Epithelial cell of alveolus of lung (primary cell): ENCODE measurements at places on chromosomes 7 and 10. TPM values are rescaled to one million over a fixed set of nuclear protein-coding genes. Genes with fewer than 3 reads are reported as not detected.

The GATA3 gene
- 0.08 and 0.26 TPM in 2 replicates for total RNA-seq

The PLAU gene
- 156 and 449 TPM in 2 replicates for total RNA-seq

The CPVL gene
- 1.7 TPM in 1 of 2 replicates, not detected in the other for total RNA-seq

The FAM20C gene
- 130 and 178 TPM in 2 replicates for total RNA-seq

The C10orf62 gene
- total RNA-seq: not detected in 2 replicates

The PON3 gene
- total RNA-seq: 0.13 TPM in 1 of 2 replicates, not detected in the other

The NPFFR1 gene
- not detected in 2 replicates for total RNA-seq

The CYP2C19 gene
- total RNA-seq: not detected in 2 replicates

The MPP7 gene
- 1.3 TPM in 1 of 2 replicates, not detected in the other for total RNA-seq

The PTPRN2 gene
- 0.78 and 2.7 TPM in 2 replicates for total RNA-seq

The GRID1 gene
- total RNA-seq: under 0.01 and 0.16 TPM in 2 replicates

The ABHD11 gene
- total RNA-seq: 9.3 and 19.0 TPM in 2 replicates

The SOSTDC1 gene
- total RNA-seq: 0.39 and 1.1 TPM in 2 replicates

The UNCX gene
- total RNA-seq: not detected in 2 replicates

The ZNF485 gene
- total RNA-seq: 1.3 and 3.1 TPM in 2 replicates

The CHAT gene
- total RNA-seq: not detected in 2 replicates

The TSPAN13 gene
- 33.0 and 44.6 TPM in 2 replicates for total RNA-seq

The CLCN1 gene
- total RNA-seq: 0.13 TPM in 1 of 2 replicates, not detected in the other

The ADCYAP1R1 gene
- not detected in 2 replicates for total RNA-seq

The GIMAP7 gene
- total RNA-seq: 0.13 TPM in 1 of 2 replicates, not detected in the other

The CNNM1 gene
- 0.13 TPM in 1 of 2 replicates, not detected in the other for total RNA-seq

The SMKR1 gene
- total RNA-seq: not detected in 2 replicates

The LBX1 gene
- total RNA-seq: not detected in 2 replicates

The PDE1C gene
- total RNA-seq: 0.24 and 0.26 TPM in 2 replicates

The SLC26A3 gene
- not detected in 2 replicates for total RNA-seq

The TMEM140 gene
- 0.64 and 2.3 TPM in 2 replicates for total RNA-seq

The OPN1SW gene
- not detected in 2 replicates for total RNA-seq

The FAM53B gene
- 10.1 and 19.4 TPM in 2 replicates for total RNA-seq

The LIPN gene
- not detected in 2 replicates for total RNA-seq

The ETV1 gene
- total RNA-seq: 20.8 and 25.9 TPM in 2 replicates

The ADGRA1 gene
- total RNA-seq: 0.32 TPM in 1 of 2 replicates, not detected in the other

The HMX3 gene
- total RNA-seq: not detected in 2 replicates

The TRPV5 gene
- not detected in 2 replicates for total RNA-seq

The GIGYF1 gene
- 7.9 and 20.5 TPM in 2 replicates for total RNA-seq

The SPDYE2 gene
- total RNA-seq: not detected in 2 replicates

The AKR1C8 gene
- not detected in 2 replicates for total RNA-seq

The FZD1 gene
- total RNA-seq: 19.1 and 35.7 TPM in 2 replicates

The PRKRIP1 gene
- total RNA-seq: 15.4 and 22.0 TPM in 2 replicates

The TRRAP gene
- 21.7 and 22.5 TPM in 2 replicates for total RNA-seq

The LEP gene
- total RNA-seq: not detected in 2 replicates

The ATOH7 gene
- total RNA-seq: 0.13 and 0.48 TPM in 2 replicates

The PLPP4 gene
- total RNA-seq: 4.3 TPM in 1 of 2 replicates, not detected in the other

The PSD gene
- 6.8 and 12.2 TPM in 2 replicates for total RNA-seq
